ENCODE measurements at places on chromosomes 13 and 19. TPM values are rescaled to one million over a fixed set of nuclear protein-coding genes. Genes with fewer than 3 reads are reported as not detected.
A peak's percentile ranks its signal among the peaks of the same experiment; 100 is the strongest.

DNA sequence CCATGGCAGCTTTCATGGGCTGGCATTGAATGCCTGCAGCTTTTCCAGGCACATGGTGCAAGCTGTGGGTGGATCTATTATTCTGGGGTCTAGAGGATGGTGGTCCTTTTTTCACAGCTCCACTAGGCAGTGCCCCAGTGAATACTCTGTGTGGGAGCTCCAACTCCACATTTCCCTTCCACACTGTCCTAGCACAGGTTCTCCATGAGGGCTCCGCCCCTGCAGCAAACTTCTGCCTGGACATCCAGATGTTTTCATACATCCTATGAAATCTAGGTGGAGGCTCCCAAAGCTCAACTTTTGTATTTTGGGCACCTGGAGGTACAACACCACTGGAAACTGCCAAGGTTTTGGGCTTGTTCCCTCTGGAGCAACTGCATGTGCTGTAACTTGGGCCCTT is 450.6 kb downstream of the LMO7 start:
- no peak for DNase-seq
- no peaks in the 10 kb centered on the region for H3K4me1 ChIP-seq
- H3K4me3 ChIP-seq = no peak overlapping the region
- H3K36me3 ChIP-seq = no peaks in the 10 kb centered on the region
- H3K27ac ChIP-seq = no peak overlapping the region
- H3K27me3 ChIP-seq = no peaks in the 10 kb centered on the region

GRCh38 chr13:21759911-21760310 is 89.0 kb downstream of the FGF9 start:
- no peak for DNase-seq
- no peaks in the 10 kb centered on the region for H3K4me1 ChIP-seq
- no peaks in the 10 kb centered on the region for H3K36me3 ChIP-seq
- peaks cover 1% of the 10 kb centered on the region for H3K27me3 ChIP-seq
- no peak overlapping the region for H3K27ac ChIP-seq

- peaks cover 5% of the 10 kb centered on the region for H3K27me3 ChIP-seq
- no peak for DNase-seq
- peak overlapping the region; percentile 84 for H3K4me3 ChIP-seq
- peaks cover 56% of the 10 kb centered on the region for H3K4me1 ChIP-seq
- H3K27ac ChIP-seq = peak overlapping the region; percentile 42
- peaks cover 17% of the 10 kb centered on the region for H3K36me3 ChIP-seq
These were observed 513 bp downstream of the MIER2 start for GRCh38 chr19:343941-344624.

DNA sequence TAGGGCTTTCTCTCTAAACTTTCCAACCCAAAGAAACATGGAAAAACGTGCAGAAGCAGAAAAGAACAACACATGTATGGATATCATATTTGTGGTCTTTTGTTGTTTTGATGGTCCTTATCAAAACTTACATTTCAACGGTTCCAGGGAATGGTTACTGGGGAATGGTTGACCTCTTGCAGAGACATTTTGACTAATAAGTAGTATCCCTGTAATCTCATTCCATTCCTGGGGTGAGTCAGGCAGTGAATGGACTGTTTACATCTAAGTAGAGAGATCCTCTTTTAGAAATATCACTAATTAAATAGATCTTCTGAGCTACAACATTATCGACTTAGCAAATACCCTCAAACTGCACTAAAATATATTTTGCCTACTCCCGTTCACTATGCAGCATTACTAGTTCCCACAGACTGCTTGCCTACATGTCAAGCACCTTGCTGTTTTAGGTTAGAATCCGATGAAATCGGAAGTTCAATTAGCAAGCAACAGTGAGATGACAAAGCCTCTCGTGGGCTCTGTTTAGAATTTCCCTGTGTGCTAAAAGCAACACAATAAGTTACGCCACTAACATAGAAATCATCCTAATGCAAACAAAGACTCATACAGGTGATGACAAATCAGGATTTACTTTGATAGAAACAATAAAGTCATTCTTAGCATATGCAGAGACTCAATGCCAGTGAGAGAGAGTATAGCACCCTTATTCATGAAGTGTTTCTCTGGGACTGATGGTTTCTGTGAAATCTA is 797.7 kb upstream of the ARGLU1 start:
- no peak overlapping the region for H3K27ac ChIP-seq

DNA sequence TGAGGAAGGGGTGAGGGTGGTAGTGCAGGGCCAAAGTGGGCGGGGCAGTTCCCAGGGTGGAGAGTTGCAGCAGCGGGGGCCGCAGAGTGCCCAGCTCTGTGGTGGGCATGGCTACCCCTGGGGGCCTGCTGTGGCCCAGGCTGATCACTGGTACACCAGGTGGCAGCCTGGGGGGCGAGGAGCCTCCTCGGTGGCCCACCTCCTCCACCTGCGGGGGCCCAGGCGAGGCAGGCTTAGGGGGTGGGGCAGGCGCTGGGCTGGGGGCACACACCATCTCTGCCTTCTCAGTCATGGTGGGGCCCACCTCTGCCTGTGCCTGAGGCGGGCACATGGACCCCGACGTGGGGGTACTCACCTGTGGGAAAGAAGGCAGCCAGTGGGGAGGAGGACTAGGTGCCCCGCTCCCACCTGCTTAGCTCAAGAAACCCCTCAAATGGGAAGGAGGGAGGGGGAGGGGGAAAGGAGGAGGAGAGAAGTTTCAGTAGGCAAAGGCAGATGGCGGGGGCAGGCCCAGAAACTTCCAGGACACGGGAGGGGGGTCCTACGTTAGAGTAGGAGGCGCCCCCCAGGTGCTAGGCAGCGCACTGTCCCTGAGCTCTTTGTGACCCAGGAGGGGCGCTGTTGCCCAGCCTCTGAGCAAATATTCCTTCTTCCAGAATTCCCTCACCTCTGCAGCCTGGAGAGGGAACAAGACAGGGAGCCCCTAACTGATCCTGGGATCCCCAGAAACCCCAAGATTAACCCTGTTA is 1.6 kb downstream of the LYL1 start:
- H3K27ac ChIP-seq = no peak overlapping the region
- peak overlapping the region; percentile 66 for H3K4me3 ChIP-seq
- no peak for DNase-seq
- peaks cover 25% of the 10 kb centered on the region for H3K4me1 ChIP-seq

GRCh38 chr13:97855570-97856303 is 97.7 kb upstream of the IPO5 start:
- H3K27ac ChIP-seq = no peak overlapping the region
- no peak for DNase-seq
- H3K27me3 ChIP-seq = peaks cover 6% of the 10 kb centered on the region
- no peaks in the 10 kb centered on the region for H3K4me1 ChIP-seq
- no peaks in the 10 kb centered on the region for H3K36me3 ChIP-seq

DNA sequence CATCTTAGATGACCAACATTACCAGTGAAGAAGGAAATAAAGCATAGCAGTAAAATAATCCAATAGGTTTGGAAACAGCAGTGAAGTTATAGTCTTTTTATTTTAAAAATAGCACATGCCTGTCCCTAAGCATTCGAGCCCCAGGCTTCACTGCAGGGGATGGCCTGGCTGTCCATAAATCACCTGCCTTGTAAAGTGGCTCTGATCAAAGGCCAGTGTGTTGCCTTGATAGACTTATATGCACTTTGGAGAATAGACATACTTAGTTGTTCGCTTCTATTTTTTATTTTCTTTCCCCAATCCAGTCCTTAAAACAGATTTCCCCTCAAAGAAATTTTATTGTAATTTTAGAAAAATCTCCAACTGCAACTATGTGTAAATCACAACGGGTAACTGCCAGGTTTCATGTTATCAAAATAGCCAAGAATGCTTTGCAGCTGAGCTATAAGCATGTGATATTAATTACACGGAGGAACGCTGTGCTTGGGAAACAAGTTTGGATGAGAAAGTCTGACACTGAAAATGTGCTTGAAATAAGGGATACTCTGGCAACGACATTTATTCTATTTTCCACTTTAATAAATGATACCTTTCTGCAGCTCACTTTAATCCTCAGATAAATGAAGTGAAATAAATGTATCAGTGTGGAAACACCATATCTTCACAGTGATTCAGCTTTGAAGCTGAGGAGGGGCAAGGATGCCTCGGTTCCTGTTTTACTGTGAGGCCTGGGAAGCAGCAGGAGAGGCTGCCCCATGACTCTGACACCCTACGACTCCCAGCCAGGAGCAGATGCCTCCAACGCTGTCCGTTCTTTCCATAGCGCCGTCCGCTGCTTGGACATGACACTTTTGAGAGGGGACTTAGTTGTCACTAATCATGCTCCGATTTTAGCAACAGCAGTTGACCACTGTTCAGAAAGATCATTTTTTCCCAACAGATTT is 5.5 kb upstream of the METTL21C start:
- no peaks in the 10 kb centered on the region for H3K36me3 ChIP-seq
- no peak for DNase-seq
- H3K27ac ChIP-seq = no peak overlapping the region

GRCh38 chr13:27001705-27002104 is 169.9 kb downstream of the USP12 start:
- H3K4me3 ChIP-seq = no peak overlapping the region
- peaks cover 14% of the 10 kb centered on the region for H3K4me1 ChIP-seq
- peaks cover 13% of the 10 kb centered on the region for H3K27me3 ChIP-seq
- no peak for DNase-seq

GRCh38 chr13:31427151-31428100 is 227.7 kb downstream of the B3GLCT start:
- no peak for DNase-seq
- H3K4me1 ChIP-seq = no peaks in the 10 kb centered on the region
- no peaks in the 10 kb centered on the region for H3K27me3 ChIP-seq
- no peak overlapping the region for H3K27ac ChIP-seq
- no peak overlapping the region for H3K4me3 ChIP-seq
- H3K36me3 ChIP-seq = no peaks in the 10 kb centered on the region

DNA sequence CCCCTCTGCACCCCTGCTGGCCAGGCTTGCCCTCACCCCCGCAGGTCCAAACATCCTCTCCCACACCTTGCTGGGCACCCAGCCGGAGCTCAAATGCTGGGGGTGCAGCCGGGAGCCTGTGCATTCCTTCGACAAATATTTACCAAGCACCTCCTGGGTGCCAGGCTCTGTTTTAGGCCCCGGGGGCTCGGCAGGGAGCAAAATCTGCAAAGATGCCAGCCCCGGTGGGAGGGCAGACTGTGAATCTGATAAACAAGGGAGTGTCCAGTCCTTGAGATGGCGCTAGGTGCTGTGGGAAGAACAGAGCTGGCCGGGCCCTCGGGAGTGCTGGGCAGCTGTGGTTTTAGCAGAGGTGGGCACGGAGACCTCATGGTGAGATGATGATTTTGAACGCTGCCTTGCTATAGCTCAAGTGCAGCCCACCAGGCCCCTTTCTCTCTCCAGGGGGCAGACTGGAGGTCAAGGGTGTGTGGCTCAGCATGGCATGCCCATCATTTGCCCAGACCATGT is 10.6 kb downstream of the NFIX start:
- DNase-seq = no peak
- peaks cover 22% of the 10 kb centered on the region for H3K27me3 ChIP-seq
- no peak overlapping the region for H3K27ac ChIP-seq

DNA sequence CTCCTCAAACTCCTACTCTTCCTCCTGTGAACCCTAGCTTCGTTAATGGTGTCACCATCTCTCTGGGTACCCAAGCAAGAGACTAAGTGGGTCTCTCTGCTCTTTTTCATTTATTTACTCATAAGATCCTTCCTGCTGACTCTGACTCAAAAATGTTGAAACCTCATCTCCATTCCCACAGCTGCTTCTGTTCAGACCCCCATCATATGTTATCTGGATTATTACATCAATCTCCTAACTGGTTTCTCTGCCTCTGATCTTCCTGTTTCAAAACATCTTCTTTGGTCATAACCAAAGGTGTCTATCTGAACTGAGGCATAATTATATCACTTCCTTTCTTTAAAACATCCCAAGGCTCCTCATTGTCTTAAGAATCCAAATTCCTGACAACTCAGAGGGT is 2.0 kb upstream of the MEDAG start:
- H3K4me1 ChIP-seq = peaks cover 8% of the 10 kb centered on the region
- H3K36me3 ChIP-seq = peaks cover 1% of the 10 kb centered on the region
- H3K27ac ChIP-seq = no peak overlapping the region
- no peak overlapping the region for H3K4me3 ChIP-seq
- DNase-seq = no peak
- peaks cover 51% of the 10 kb centered on the region for H3K27me3 ChIP-seq

DNA sequence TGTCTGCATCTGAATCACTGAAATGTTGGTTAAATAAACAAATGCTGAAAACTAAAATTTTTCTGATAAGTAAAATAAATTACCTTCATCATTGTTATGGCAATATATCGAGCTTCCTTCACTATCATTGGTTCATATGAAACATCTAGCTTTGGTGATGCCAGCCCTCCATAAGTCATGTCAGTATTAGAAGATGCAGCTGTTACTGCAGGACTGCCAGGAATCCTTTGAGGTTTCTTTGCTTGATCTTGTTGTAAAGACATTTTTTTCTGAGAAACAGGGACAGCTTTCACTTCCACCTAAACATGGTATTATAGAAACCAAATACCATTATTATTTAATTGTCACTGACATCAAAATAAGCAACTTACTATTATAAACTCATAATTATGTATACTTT is 123.7 kb upstream of the FBXL3 start:
- H3K4me3 ChIP-seq = no peak overlapping the region
- peaks cover 34% of the 10 kb centered on the region for H3K36me3 ChIP-seq
- no peaks in the 10 kb centered on the region for H3K27me3 ChIP-seq
- DNase-seq = no peak
- H3K27ac ChIP-seq = no peak overlapping the region

GRCh38 chr19:18507021-18507726 is 14.7 kb downstream of the ELL start:
- peak overlapping the region; percentile 57 for H3K4me3 ChIP-seq
- H3K36me3 ChIP-seq = no peaks in the 10 kb centered on the region
- no peak for DNase-seq
- H3K4me1 ChIP-seq = peaks cover 46% of the 10 kb centered on the region
- peak overlapping the region; percentile 82 for H3K27ac ChIP-seq

GRCh38 chr19:3518255-3518654 is 12.1 kb downstream of the FZR1 start:
- no peak overlapping the region for H3K4me3 ChIP-seq
- DNase-seq = no peak
- H3K4me1 ChIP-seq = peaks cover 9% of the 10 kb centered on the region
- no peak overlapping the region for H3K27ac ChIP-seq
- no peaks in the 10 kb centered on the region for H3K27me3 ChIP-seq

- no peak for DNase-seq
- peaks cover 8% of the 10 kb centered on the region for H3K36me3 ChIP-seq
- H3K27me3 ChIP-seq = peaks cover 4% of the 10 kb centered on the region
- no peak overlapping the region for H3K27ac ChIP-seq
- peaks cover 27% of the 10 kb centered on the region for H3K4me1 ChIP-seq
These were observed 27.5 kb upstream of the WDFY2 start for GRCh38 chr13:51556740-51557139.

GRCh38 chr19:12140545-12141404 is 625 bp upstream of the ZNF20 start:
- no peaks in the 10 kb centered on the region for H3K27me3 ChIP-seq
- H3K4me1 ChIP-seq = peaks cover 34% of the 10 kb centered on the region
- peak overlapping the region; percentile 80 for H3K27ac ChIP-seq
- peak overlapping the region; percentile 93 for H3K4me3 ChIP-seq

LIPE gene
- total RNA-seq = 38.5 TPM

B3GNT8 gene
- 0.44 TPM for total RNA-seq

RASAL3 gene
- 130 TPM for total RNA-seq

FGF14 gene
- not detected for total RNA-seq

IGFL4 gene
- not detected for total RNA-seq

GET3 gene
- 68.0 TPM for total RNA-seq

C19orf73 gene
- 2.6 TPM for total RNA-seq

KIR2DL4 gene
- 0.13 TPM for total RNA-seq

Measured in activated T-helper 1 cell treated with anti-CD3 and anti-CD28 coated beads, Interleukin-12 subunit alpha, Interleukin-12 subunit beta, Interleukin-2, Interleukin-4 antibody, amounts not matched to agents 30 ng/mL and 10 ng/mL and 1 ng/mL, durations not matched to agents 14 hours and 24 hours and 36 hours (primary cell).